CD4-positive, alpha-beta T cell treated with Interleukin-12 subunit alpha and Interleukin-12 subunit beta, for 1 hour (primary cell): ENCODE measurements at places on chromosomes 11 and 22.

DNA sequence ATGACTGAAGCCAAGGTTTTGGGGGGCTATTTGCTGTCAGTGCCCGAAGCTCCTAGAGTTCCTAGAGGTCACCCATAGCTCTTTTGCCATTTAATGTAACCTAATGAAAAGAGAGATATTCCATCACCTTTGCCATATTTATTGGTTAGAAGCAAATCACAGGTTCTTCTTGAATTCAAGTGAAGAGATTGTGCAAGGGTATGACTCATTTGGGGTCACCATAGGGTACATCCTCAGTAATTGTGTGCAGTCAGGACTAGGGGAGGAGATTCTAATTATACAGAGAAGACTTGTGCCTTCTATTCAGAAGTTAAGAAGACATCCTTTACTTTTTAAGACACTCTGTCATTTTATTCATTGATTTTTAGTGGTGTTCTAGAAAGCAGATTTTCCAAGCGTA lies 6.9 kb upstream of the PRAME start:
- no peak for DNase-seq

- no peak for DNase-seq
Measured at GRCh38 chr22:47345025-47345424, 582.6 kb downstream of the TBC1D22A start.

DNA sequence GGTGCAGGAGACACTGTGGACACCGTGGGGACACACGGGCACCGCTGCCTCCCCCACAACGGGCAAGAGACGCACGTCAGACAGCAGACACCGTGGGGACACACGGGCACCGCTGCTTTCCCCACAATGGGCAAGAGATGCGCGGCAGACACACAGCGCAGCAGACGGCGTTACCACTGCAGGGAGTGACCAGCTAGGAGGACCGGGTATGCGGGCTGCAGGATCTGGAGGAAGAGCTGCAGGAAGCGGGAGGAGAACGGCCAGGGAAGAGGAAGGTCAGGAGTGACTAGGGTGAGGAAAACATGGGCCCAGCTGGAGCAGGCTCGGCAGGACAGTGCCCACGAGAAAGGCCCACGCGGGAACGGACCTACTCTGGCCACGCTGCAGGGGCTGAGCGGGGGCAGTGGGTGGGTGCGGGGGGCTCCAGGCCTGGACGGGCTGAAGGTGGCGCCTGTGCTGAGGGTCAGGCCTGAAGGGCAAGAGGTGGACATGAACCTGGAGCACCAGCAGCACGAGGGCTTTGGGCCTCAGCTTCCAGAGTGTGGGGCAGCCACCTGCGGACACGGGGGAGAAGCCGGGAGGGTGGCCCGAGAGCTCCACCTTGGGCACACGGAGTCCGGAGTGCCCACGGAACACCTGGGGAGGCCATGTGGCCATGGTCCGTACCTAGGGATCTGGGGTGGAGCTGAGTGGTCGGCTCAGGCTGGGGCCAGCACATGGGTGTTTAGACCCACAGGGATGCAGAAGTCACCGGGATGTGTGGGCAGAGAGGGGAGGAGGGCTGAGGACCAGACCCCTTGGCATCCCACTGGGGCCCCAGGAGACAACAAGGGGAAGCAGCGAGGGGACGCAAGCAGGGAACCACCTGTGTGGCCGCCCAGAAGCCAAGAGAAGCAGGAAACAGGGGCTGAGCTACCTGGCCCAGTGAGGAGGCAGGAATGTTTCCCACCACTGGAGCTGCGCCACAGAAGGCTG lies 16.5 kb downstream of the TOLLIP start:
- no peak for DNase-seq

GRCh38 chr11:100941033-100941432 lies 188.6 kb downstream of the PGR start:
- DNase-seq, result no peak

- peak; percentile 73 for DNase-seq
Measured at GRCh38 chr11:44538375-44539054, 26.9 kb upstream of the CD82 start.

DNA sequence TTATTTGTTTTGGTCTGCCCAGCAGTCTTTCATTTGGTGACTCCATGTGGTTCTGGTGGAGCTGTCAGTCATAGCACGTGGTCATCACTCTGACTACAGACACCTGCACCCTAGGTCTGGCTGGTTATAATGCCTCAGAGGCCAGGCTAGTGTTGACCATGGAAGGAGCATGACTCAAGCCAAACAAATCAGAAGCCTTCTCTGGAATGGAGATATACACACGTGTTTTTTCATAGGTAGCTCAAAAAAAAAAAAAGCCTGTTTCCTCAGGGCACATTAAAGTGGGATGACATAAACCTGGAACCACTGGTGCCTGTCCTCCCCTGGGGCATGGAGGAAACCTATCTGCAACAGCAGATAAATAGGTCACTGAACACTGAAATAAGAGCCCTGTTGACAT lies 8.1 kb upstream of the PLAAT3 start:
- DNase-seq, result no peak

- DNase-seq, result no peak
Measured at GRCh38 chr11:11324090-11324489, 29.0 kb downstream of the CSNK2A3 start.

- DNase-seq, result no peak
Measured at GRCh38 chr22:22143448-22143847, 101.1 kb upstream of the VPREB1 start.
